Activated CD8-positive, alpha-beta memory T cell treated with anti-CD3 and anti-CD28 coated beads for 36 hours (primary cell): ENCODE measurements at places on chromosomes 12 and 14. TPM values are rescaled to one million over a fixed set of nuclear protein-coding genes. Genes with fewer than 3 reads are reported as not detected.

ACOT6 gene
- not detected for total RNA-seq

PROX2 gene
- 0.50 TPM for total RNA-seq

SLC10A1 gene
- not detected for total RNA-seq

PMEL gene
- total RNA-seq: 0.46 TPM

TOMM20L gene
- not detected for total RNA-seq

SLC39A5 gene
- 1.1 TPM for total RNA-seq

ENDOU gene
- total RNA-seq: not detected

ATP5F1B gene
- 972 TPM for total RNA-seq

LIN7A gene
- not detected for total RNA-seq

TPPP2 gene
- not detected for total RNA-seq

CPM gene
- total RNA-seq: 2.7 TPM

KERA gene
- total RNA-seq: not detected

TTC9 gene
- total RNA-seq: 5.6 TPM

RITA1 gene
- 26.1 TPM for total RNA-seq

CACNA1C gene
- 0.04 TPM for total RNA-seq

DERA gene
- 25.3 TPM for total RNA-seq

CNTN1 gene
- not detected for total RNA-seq

ETNK1 gene
- total RNA-seq: 70.4 TPM

OASL gene
- 3.0 TPM for total RNA-seq

PYGL gene
- total RNA-seq: 1.3 TPM

CLEC9A gene
- total RNA-seq: not detected

PRB3 gene
- total RNA-seq: not detected

CLBA1 gene
- 4.0 TPM for total RNA-seq

AQP2 gene
- not detected for total RNA-seq

TSPAN11 gene
- total RNA-seq: not detected

DNAH10 gene
- total RNA-seq: 0.15 TPM

TOX4 gene
- 76.2 TPM for total RNA-seq

GPR84 gene
- total RNA-seq: 0.31 TPM
